ENCODE measurements at places on chromosomes 3 and 15.
A peak's percentile ranks its signal among the peaks of the same experiment; 100 is the strongest.

DNA sequence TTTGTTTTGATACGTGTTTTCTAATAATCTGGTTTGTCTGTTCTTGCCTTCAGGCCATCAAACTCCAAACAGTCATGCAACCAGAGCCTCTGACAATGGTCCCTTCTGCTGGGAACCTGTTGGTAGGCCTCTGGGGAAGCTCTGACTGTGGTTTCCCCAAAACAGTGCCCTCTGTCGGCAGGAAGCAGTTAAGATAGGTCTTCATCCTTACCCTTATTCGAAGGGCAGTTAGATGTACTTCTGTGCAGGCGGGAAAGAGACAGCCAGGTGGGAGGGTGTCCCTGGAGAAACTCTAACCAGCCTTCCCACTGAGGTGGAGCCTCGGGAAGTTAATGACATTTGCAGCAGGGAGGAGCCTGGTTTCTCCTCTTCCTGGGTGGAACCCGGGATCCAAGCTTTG lies 81.6 kb upstream of the CHMP2B start:
- no peak for DNase-seq

- no peak for DNase-seq
Observed at GRCh38 chr3:112405845-112406244, 72.9 kb downstream of the CD200 start.

GRCh38 chr15:71712182-71712581 lies 98.2 kb upstream of the NR2E3 start:
- no peak for DNase-seq

DNA sequence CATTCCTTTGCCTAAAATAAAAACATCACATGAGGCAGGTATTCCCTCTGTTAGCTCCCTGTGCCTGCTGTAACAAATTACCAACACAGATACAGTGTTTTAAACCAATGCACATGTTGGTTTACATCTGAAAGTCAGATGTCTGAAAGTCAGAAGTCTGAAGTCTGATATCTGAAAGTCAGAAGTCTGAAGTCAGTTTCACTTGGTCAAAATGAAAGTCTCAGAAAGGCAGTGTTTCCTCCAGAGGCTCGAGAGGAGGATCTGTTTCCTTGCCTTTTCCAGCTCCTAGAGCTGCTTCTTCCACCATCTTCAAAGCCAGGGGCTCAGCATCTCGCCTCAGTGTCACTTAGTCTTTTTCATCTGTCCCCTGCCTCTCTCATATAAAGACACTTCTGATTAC lies 22.0 kb downstream of the SST start:
- DNase-seq = no peak

GRCh38 chr3:81308306-81308705 lies 453.1 kb downstream of the GBE1 start:
- no peak for DNase-seq

GRCh38 chr15:87145696-87146095 lies 1066.0 kb downstream of the AGBL1 start:
- no peak for DNase-seq

DNA sequence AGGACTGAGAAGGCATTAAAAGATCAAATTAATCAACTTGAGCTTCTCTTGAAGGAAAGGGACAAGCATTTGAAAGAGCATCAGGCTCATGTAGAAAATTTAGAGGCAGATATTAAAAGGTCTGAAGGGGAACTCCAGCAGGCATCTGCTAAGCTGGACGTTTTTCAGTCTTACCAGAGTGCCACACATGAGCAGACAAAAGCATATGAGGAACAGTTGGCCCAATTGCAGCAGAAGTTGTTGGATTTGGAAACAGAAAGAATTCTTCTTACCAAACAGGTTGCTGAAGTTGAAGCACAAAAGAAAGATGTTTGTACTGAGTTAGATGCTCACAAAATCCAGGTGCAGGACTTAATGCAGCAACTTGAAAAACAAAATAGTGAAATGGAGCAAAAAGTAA lies 149.7 kb upstream of the LRRFIP2 start:
- no peak for DNase-seq

DNA sequence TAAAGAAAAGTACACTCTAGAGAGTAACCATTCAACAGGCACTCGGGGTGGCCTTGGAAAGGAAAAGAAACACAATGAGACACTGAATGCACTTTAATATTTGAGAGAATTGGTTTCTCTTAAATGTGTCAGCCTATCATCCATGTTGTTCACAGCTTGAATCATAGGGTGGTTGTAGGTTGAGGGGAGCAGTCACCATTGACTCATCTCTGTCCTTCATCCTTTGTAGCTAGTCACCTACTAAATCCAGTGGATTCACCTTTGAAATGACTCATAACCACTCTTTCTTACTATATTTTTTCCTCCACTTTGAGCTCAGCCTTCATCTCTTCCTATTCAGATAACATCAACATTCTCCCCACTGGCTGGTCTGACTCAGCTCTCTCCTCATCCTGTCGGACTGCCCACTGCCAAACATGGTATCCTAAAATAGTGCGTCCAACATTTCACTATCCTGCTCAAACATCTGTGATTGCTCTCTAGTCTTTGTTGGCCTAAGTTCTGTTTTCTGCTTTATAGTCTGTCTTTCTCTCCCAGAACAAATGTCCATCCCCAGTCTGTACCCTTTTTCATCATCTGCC lies 182.7 kb upstream of the GADL1 start:
- no peak for DNase-seq

GRCh38 chr15:87939848-87940457 lies 316.6 kb downstream of the NTRK3 start:
- no peak for DNase-seq

DNA sequence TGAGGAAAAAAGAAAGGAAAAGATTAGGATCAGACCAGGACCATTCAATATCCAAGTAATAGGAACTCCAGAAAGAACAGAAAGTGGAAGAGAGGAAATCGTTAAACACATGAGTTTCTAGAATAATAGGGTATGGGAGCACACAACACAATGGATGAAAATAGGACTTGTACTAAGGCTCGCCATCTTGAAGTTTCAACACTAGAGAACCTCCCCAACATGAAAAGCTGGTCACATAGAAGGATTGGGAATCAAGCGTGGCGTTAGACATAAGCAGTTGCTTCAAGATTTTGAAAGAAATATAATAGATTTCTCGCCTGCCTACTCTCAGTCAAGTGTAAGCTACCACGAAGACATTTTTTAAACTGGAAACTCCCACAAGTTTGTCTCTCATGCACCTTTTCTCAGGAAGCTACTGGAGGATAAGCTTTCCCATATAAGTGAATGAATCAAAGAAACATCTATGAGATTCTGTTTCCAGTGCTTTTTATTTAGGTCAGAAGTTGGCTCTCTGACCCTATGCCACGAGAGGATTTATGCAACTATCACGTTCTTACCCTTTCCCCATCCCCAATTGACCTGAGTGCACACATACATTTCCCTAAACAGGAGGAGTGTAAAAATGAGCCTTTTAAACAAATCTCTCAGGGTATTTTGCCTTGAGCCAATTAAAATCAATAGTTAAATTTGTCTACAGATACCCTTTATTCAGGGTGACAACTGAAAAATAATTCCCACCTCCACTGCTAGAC lies 45.2 kb downstream of the GHSR start:
- no peak for DNase-seq

DNA sequence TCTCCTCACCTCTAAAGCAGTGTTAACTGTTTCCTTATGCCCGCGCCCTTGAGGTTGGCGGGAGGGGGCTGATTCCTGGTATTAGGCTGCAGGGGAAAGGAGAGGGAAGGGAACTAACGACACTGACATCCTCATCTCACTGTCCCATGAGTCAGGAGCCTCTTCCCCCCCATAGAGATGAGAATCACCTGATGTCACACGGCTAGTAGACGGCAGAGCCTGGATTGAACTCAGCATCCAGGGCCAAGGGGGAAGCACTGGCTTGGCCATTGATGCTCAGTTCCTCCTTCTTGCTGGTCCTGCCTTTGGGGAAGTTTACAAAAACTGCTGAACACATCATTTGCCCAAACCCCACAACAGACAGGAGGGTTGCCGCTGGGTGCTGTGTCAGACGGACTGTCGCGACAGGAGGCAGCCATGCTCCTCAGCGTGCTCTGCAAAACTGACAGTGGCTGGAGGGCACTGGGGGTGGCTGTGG lies 38.5 kb downstream of the IDH2 start:
- DNase-seq = no peak

GRCh38 chr3:67376416-67376815 lies 278.0 kb downstream of the SUCLG2 start:
- no peak for DNase-seq

DNA sequence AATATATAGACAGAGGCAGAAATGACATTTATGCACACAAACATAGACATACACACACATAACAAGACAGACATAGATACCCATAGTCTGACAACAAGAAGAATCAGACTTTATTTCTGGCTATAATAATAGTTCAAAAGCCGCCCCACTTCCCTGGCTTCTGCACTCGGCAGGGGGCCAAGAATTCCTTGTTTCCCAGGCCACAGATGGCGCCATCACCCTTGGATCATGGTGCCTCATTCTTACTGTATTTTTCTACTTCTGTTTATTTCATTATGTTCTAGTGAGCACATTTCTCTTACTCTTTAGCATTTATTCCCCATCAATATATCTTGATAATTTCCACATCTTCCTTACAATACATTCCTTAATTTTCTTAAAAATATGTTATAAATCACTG lies 387.5 kb downstream of the NLGN1 start:
- DNase-seq = no peak

DNA sequence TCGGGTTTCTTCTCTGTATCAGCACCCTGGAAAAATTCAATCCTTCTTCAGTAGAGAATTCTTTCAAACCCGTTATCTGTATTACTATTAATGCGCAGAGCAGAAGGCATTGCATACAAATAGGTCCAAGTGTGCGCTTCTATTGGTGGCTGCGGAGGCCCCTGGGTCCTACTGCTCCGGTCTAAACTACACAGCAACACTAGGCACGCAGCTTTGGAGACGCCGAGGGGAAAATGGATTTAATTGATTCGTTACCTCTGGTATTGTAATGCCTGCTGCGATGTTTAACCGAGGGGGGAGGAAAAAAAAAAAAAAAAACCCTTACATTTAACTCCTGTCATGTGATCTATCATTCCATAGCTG lies at the start of gene ROBO1:
Gene ROBO1, minus strand, starts transcription at position 94 of the 363 bp plus-strand sequence.
- no peak for DNase-seq

GRCh38 chr3:113794526-113794925 lies 44.1 kb upstream of the GRAMD1C start:
- DNase-seq = no peak

GRCh38 chr3:84666468-84666867 lies 292.3 kb upstream of the CADM2 start:
- DNase-seq = no peak

DNA sequence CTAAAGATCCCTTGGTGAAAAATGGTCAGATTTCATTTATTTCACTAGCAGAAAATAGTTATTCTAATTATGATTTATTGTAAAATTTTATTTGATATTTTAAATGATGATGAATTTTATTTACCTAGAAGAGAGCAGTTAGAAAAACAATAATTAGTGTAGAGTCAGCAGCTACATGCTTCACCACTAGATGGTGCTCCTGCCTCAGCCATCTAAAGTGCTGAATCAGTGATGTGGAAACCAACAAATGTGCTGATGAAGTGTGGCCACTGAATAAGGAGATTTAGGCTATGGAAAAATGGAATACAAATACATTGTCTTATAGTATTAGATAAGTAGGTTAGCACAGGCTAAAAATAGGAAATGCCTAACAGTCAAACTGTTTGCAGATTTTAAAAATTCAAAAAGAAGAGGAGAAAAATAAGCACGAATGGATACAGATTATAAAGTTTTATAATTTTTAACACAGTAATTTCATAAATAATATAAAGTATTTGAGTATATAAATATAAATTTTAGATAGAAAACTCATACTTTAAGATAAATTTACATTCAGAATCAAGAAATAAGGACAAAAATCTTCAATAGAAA lies 109.8 kb downstream of the PPP2R3A start:
- peak; percentile 53 for DNase-seq

- no peak for DNase-seq
Observed at GRCh38 chr15:73934281-73934680, 8.0 kb downstream of the LOXL1 start.

- DNase-seq = no peak
Observed at GRCh38 chr15:80606511-80607071, 88.5 kb upstream of the ABHD17C start.

DNA sequence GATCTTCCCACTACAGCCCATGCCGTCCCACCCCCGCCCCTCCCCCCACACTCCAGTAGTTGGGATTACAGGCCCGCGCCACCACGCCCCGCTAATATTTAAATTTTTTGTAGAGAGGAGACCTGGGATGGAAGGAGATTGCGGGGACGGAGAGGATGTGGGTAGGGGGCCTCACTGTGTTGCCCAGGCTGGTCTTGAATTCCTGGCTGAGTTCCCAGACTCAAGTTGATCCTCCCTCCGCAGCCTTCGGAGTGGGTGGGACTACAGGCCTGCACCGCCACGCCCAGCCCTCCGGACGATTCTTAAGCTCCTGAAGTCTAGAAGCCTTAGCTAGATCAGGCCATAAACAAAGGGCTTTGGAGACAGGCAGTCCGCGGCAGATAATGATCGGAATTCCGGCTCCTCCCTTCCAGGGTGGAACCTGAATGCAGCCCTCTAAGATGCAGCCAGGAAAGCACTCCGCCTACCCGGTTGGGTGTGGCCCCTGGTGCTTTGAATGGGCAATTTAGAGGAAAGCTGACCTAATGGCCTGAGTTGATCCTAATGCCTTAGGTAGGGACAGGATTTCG lies at the start of gene DPPA2:
Gene DPPA2, minus strand, starts transcription at position 356 of the 569 bp plus-strand sequence. CDS start 1,975 bp downstream, outside the sequence.
- no peak for DNase-seq

- no peak for DNase-seq
Observed at GRCh38 chr3:124351430-124352148, 359.7 kb upstream of the ROPN1 start.

DNA sequence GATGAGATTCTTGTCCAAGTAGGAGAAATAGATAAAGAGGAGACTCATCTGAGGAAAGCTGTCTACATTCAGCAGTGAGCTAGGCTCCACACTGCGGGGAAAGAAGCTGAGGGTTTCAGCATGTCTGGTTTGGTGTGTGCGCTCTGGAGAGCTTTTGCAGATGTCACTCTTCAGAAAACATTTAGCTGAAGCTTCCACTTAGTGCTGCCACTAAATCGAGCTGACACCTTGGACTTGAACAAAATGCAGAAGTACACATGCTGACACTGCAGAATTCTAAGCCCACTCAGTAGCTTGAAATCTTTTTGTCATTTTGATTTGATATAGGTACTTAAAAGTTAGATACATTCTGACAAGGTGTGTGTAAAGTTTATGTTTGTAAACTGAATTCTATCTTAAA lies 32.3 kb upstream of the CRTC3 start:
- no peak for DNase-seq

- DNase-seq = no peak
Observed at GRCh38 chr15:57947282-57947681, 118.2 kb downstream of the ALDH1A2 start.

GRCh38 chr3:148847351-148847750 lies 17.7 kb upstream of the CPA3 start:
- no peak for DNase-seq

GRCh38 chr15:54605043-54605442 lies 591.7 kb downstream of the RSL24D1 start:
- no peak for DNase-seq

DNA sequence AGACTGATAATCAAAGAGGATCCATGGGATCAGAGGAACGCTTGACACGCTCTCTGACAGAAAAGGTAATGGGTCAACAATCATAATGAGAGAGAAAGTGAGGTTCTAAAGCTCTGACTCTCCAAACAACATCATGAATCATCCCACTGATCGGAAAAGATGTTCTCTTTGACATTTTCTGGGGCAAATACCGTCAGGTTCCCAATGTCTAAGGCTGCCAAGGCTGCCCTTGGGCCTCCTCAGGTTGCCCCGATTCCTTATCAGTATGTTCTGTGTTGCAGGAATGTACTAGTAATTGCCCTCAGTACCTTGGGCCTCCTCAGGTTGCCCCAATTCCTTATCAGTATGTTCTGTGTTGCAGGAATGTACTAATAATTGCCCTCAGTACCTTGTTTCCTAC lies 60.9 kb downstream of the NPTN start:
- DNase-seq = no peak
